ENCODE measurements at places on chromosomes 2 and 18.

DNA sequence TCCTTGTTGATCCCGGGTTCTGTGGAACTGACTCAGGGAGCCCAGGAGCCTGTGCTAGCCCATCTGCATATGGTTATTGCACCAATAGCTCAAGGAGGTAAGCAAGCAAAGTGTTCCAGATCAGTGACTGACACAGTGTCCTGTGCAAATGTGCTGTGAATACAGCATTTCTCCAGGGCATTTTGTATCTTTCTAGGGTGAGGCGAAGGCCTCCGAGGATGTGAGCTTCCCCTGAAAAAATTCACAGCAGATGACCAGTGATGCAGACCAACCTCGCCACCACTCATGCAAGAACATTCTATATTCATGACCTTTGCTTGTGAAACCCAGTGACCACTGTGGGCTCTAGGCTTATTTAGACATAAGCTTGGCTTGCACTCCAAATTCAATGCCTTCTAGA, 15.2 kb upstream of the NT5DC4 start:
- DNase-seq = no peak

- no peak for DNase-seq
These were observed 98.8 kb downstream of the RIF1 start for GRCh38 chr2:151508519-151508918.

DNA sequence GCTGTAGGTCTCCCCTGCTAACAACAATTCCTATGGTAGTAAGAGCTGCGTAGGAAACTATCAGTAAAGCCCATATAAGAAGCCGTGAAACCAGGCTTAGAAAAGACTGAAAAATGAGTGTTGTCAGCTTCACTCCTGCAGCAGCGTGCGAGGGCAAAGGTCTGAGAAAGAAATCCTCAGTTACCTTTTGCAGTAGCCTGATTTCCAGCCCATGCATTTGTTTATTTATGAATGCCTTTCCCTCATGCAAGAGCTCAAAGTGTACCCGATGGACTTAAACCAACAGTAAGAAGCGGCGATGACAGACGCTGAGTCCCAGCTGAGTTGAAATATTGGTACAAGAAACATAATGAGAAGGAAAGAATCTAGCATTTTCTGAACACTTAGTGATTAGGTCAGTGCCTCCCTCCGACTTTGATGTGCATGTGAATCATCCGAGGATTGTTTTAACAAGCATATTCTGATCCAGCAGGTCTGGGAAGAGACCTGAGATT, 15.0 kb upstream of the POLI start:
- no peak for DNase-seq

DNA sequence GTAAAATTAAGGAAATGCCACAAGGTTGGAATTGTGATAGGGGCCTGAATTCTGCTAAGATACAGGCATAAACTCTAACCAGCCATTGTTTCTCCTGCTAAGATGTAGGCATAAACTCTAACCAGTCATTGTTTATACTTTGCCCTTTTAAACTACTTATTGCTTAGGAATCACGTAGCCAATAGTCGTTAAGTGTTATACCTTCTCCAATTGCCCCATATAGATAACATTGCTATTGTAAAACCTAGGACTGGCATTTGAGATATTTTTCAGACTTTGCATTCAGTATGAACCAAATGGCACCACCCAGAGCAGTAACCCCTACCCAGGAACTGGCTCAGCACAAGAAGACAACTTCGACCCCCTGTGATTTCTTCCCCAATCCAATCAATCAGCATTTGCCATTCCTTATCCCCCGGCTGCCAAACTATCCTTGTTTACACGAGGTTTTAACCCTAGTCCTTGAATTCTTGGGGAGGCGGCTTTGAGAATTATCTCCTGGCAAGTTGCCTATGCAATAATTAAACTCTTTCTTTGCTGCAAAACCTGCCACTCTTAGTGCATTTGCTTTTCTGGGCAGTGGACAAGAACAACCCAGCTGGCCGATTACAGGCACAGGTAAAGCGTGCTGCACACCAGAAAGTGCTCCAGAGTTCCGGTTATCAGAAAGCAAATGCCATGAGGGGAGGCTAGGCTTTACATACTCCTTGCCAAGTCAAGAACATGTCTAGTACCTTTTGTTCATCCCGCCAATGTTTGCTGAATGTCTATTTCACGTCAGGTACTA, 167.6 kb downstream of the LAMA1 start:
- no peak for DNase-seq

- DNase-seq = no peak
These were observed 1.9 kb upstream of the PROM2 start for GRCh38 chr2:95272299-95272751.

DNA sequence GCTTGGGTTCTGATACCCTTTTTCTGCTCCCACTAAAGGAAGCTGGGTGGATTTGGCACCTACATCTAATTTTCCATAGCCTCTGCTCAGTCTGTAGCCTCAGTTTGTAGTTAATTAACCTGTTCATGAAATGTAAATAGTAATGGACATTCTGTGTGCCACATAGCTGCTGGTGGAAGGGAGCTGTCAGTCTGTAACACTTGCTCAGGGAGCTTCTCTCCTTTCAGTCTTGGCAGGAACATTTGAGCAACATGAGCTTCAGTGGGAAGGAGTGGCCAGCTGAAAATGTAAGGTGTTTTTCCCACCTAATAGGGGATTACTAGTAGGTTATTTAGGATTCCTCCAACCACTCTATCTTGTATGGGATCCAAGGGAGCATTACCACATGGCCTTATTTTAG, 203.4 kb downstream of the ASXL3 start:
- no peak for DNase-seq

DNA sequence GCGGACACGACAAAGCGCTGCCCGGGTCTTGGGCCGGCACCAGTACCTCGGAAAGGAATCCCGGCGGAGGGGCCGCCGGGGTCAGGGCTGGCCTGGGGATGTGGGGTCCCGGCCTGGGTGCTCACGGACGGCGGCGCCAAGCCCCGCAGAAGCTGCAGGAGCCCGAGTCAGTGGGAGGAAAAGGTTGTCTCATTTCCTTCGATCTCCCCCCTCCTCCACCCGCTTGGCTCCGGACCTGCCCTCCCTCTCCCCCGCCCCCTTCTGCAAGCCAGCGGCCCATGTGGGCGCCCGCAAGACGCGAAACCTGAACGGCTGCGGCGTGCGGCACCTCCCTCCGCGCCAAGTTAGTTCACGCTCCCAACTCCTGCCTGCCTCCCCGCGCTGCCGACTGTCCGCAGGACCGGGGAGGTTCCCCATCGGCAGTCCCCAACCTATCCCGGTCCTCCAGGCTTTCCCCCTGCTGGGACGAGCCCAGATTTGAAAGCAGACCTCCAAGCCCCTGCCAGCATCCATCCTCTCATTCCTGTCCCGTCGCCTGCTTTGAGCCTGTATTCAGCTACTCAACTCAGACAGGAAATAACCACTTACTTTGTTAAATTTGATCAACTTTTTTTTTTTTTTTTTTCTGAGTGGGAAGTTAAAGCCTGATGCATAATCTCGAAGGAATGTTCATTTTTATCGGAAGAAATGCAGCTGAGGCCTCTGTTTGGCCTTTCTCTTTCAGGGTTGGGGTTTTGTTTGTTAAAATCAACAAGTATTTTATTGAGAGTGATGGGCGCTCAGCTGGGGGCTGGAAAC, at the start of gene EVA1A:
Gene EVA1A (minus strand): TSS at position 172 of the 798 bp plus-strand sequence. CDS start 42,799 bp downstream, outside the sequence.
- DNase-seq = no peak

GRCh38 chr2:240759459-240759858, 60.6 kb downstream of the KIF1A start:
- DNase-seq = no peak

DNA sequence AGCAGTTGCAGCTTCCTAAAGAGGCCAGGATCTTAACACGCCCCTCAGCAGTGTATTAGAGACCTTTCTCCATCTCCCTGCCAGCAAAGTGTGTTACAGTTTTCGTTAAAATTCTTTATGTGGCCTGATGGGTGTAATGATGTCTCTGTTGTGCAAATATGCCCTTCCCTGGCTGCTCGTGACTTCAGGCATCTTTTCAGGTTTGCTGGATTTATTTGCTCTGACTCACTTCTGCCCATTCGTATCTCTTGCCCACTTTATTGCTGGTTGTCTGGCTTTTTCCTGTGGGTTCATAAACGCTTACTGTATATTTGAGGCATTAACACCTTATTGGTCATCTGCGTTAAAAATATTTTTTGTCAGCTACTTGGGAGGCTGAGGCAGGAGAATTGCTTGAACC, 134.5 kb downstream of the ASB1 start:
- no peak for DNase-seq

DNA sequence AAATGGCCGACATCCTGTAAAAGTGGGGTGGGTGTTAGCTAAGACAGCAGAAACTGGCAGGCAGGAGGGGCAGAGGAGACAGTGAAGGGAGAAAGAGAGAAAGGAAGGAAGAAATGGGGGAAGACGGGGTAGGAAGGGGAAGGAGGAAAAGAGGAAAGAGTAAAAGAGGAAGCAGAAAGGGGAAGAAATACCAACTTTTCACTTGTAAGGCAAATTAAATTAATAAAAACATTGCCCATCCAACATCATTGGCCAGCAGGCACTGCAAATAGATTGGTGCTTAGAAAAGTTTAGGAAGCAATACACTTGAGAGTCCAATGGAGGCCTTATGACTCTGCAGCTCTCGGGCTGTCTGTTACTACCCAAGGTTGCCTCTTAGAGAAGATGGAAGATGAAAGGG, 116.7 kb downstream of the TNS1 start:
- DNase-seq = no peak

Data from activated CD4-positive, alpha-beta T cell treated with anti-CD3 and anti-CD28 coated beads, Interleukin-2, amount 50 U/mL, for 4 hours (primary cell).